Psoas muscle (tissue), 8 donors: ENCODE measurements at places on chromosomes 2 and 18. TPM values are rescaled to one million over a fixed set of nuclear protein-coding genes. Genes with fewer than 3 reads are reported as not detected.

Gene TIGD1
- total RNA-seq: 4.9 TPM

DNA sequence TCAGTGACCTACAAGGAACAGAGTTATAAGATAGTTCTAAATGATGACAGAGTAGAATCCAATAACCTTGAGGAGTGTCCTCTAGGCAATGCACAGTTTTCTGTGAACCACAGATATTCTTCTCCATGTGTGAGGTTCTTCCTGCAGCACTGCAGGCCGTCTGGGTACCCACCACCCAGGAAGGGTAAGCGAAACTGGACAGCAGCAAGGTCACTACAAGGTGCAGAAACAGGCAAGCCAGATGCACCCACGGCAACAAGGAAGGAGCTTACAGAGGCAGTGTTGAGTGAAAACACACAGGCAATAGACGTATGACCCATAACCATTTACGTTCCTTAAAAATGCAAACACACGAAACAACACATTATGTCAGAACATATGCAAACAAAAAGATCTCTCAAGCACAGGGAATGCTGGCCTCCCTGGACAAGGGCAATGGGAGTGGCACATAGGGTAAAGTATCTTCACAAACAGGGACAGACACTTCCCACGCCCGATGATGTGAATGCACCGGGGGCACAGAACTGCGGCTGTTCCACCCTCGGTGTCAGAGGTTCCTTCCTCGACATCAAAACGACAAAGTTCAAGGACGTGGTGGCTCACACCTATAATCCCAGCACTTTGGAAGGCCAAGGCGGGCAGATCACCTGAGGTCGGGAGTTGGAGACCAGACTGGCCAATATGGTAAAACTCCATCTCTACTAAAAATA lies 84.1 kb downstream of the NDUFA10 start:
- DNase-seq: no peak

DNA sequence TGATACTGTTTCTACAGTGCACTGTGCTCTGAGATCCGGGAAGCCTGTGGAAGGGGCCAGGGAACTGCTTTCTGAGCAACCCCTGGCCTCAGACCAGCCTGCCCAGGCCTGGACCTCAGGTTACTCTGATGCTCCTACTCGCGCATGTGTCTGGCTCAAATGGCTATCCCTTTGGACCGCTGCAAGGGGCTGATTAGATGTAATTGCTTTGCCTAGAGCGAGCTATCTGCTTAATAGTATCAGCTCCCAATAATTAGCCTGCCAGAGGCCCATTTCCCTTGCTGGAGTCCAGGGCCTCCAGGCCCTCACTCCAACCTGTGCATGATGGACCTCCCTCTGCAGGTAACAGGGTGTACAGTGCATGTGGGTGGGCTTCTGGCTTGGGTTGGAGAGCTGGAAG lies 7.2 kb upstream of the KCNK3 start:
- DNase-seq: no peak

DNA sequence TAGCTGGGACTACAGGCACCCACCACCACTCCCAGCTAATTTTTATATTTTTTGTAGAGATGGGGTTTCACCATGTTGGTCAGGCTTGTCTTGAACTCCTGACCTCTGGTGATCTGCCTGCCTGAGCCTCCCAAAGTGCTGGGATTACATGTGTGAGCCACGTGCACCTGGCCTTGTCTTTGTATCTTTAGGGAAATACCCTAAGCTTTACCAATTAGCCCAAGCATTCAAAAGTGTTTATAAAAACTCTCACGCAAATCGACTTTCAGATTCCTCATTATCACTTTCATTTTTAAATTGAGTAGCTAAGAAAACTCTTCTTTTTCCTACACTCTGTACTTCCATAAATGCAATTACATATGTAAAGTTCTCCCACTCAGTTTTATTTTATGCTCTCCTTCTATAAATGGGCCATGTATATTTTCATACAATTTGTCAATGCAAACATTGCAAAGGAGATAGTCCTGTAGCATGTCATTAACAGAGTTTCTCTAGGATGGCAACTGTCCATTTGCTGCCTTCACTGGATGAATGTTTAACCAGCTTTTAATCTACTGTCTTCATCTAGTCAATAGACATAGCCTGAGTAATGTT lies 326.2 kb upstream of the LRATD1 start:
- DNase-seq: no peak

DNA sequence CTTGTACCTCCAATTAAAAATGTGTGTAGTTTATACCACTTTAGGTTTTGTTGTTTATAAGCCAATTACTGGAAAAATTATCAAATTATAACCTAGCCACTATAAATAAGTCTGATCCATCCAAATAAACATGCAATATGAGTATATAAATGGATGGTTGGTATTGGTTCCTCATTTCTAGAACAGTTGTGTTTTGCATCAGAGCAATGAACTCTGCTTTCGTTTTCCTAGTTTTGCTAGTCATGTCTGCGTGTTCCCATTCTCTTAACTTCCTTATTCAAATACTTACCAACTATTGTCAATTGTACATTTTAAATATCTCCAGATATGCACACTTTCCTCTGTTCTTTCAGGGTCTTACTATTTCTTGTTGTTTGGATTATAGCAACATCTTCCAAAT lies 641.7 kb downstream of the NR4A2 start:
- DNase-seq: no peak

Gene CLIP4
- 111 TPM for total RNA-seq

Gene ACVR1C
- 1.1 TPM for total RNA-seq

Gene SAG
- not detected for total RNA-seq

- DNase-seq: no peak
Measured at GRCh38 chr18:43213816-43214215, 63.5 kb downstream of the SYT4 start.

DNA sequence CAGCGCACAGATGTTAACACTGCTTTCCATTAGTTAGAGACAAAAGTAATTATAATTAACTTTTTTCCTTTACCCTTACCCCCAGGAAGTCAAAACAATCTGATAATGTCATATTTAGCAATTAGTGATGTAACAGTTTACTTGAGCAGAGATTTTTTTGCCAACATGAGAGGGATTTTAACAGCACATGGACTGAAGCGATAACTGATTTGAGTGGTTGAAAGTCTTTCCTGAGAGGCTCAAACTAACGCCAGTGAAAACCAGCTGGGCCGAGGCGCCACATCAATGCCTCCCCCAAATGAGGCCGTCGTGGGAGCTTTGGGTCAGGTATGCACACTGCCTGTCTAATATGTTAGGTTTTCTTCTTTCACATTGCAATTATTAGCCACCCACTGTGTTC lies 469.9 kb upstream of the SMIM21 start:
- no peak for DNase-seq

- DNase-seq: no peak
Measured at GRCh38 chr2:38267270-38267925, 109.7 kb downstream of the ATL2 start.

Gene DNAH7
- total RNA-seq: 0.16 TPM

DNA sequence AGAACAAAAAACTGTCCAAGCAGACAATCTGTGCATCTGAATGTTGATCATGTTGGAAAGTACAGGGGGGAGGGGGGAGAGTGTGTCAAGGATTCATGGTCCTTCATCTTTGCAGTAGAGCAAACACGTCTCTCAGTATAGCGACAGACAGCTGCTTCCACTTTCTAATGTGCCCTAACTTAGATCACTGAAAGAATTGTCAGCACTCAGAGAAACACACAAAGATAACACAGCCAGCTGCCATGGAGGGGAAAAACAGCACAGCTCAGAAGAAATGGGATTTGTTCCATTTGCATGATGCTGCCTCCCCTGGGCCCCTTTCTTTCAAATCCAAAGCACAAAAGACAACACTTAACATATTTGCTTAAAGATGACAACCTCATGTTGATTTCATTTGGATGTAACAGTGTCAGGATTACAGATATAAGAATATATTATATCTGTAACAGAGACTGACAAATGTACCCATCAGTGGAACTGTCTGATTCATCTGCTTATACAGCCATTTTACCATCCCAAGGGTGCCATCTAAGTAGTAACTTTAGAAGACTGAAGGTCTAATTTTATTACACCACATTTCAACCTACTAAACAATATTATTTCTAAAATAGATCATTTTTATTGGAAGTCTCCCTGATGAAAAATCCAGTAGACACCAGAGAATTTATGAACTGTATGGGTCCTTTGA lies 17.7 kb downstream of the FIGN start:
- no peak for DNase-seq

Gene FANCL
- 5.0 TPM for total RNA-seq

DNA sequence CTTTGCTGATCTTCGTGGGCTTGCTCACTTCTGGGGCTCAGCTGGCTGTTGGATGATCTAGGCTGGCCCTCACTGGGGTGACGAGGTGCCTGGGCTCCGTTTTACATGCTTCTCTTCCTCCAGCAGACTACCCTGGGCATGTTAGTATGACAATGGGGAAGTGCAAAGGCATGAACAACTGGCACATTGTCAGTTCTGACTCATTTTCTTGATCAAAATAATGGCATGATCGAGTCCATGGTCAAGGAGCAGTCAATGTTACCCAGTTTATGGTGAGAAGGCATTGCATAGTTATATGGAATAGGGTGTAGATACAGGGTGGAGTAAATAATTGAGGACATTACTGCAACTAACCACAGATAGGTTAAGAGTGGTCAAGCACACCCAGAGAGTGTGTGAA lies 10.0 kb upstream of the UPP2 start:
- no peak for DNase-seq

DNA sequence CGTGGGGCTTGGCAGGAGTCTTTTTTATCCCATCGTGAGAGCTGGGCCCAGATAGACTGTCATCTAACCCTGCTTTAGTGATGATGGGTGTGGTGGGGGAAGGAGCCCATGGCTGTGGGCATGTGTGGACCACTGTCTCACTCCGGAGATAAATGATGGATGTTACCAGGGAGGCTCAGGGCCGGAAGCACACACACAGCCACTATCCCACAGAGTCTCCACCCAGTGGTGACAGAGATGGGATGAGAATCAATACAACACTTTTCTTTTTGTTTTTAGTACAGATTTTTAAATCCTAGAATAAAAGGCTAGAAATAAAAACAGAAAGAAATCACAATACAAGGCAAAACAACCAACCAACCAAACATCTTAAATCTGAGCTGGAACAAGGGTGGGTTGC lies 233.4 kb downstream of the SOX11 start:
- no peak for DNase-seq

DNA sequence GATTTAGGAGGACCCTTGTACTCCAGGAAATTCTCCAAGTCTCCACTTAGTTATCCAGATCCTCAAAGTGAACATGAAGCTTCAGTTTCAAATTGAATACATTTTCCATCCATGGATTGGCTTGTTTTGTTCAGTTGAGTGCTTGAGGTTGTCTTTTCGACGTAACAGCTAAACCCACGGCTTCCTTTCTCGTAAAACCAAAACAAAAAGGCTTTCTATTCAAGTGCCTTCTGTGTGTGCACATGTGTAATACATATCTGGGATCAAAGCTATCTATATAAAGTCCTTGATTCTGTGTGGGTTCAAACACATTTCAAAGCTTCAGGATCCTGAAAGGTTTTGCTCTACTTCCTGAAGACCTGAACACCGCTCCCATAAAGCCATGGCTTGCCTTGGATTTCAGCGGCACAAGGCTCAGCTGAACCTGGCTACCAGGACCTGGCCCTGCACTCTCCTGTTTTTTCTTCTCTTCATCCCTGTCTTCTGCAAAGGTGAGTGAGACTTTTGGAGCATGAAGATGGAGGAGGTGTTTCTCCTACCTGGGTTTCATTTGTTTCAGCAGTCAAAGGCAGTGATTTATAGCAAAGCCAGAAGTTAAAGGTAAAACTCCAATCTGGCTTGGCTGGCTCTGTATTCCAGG lies at the start of gene CTLA4:
Gene CTLA4 (plus strand): TSS at position 211 of the 640 bp plus-strand sequence. CDS start 172 bp downstream, at position 383.
- no peak for DNase-seq

DNA sequence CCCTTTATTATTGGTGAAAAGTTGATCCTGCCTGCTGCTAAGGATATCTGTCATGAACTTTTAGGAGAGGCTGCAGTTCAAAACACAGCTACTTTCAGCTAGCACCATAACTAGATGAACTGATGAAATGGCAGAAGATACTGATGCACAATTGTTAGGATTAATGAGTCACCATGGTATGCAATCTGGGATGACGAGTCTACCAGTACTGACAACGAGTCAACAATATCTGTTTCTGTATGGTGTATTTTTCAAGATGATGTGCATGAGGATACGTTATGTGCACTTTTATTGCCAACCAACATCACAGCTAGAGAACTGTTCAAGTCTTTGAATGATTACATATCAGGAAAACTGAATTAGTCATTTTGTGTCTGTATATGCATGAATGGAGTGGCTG lies 68.7 kb downstream of the NETO1 start:
- DNase-seq: no peak

- no peak for DNase-seq
Measured at GRCh38 chr2:35538796-35539195, 816.8 kb upstream of the CRIM1 start.

GRCh38 chr2:205103699-205104098 lies 558.4 kb downstream of the PARD3B start:
- DNase-seq: no peak

DNA sequence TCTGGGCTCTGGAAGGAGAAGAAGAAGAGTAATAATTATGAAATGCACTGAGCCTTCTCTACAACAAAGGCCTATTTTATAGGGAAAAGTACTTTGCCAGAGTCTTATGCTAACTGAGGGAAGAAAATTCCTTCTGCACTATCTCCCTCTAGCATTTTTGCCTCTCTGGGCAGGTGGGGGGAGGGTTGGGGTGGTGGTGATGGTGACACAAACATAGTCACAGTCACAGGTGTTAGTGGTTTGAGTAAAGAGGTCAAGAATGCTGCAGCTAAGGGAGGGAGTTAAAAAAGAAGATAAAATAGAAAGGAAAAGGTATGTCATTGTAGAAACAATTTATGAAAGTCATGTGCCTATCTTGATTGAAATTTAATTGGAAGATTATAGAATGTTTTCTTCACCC lies 140.8 kb upstream of the COL3A1 start:
- DNase-seq: no peak

Gene FOXD4L1
- total RNA-seq: not detected

Gene XIRP2
- 4,345 TPM for total RNA-seq

DNA sequence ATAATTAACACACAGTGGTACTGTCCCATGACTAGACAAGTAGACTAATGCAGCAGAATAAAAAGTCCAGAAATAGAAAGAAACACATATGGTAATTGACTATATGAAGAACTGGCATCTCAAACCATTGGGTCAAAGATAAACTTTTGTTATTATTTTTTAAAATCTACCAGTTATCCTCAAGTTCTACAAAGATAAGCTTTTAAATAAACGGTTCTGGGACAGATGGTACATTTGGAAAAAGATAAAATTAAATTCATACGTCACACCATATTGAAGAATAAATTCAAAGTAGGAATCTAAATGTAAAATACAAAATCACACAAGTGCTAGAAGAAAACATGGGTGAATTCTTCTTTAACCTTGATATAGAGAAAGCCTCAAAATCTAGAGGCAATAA lies 37.6 kb upstream of the PLEKHM3 start:
- no peak for DNase-seq

GRCh38 chr18:13247506-13247905 lies 28.9 kb downstream of the LDLRAD4 start:
- DNase-seq: no peak

DNA sequence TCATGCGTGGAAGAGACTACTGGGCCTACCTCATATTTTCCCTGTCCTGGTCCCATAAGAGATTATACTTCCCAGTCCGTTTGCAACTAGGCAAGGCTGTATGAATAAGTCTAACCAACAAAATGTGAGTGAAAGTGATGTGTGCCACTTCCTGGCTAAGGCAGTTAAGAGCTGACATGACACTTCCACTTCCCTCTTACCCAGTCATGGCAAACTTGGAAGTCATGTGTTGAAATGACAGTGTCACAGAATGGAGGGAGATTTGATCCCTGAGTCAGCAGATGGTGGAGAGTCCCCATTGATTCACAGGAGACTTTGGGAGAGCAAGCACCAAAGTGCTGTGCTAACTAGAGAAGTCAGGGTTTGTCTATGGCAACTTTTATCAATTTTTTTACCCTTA lies 36.4 kb downstream of the TACR1 start:
- DNase-seq: no peak

GRCh38 chr2:70751881-70752280 lies 16.1 kb downstream of the ADD2 start:
- no peak for DNase-seq
